NCI-H460 (cell line): ENCODE measurements at places on chromosomes 7 and 10. TPM values are rescaled to one million over a fixed set of nuclear protein-coding genes. Genes with fewer than 3 reads are reported as not detected.

PPP1R17 gene
- total RNA-seq = not detected in 2 replicates

CALCR gene
- 0.17 and 0.32 TPM in 2 replicates for total RNA-seq

STOX1 gene
- 1.6 and 1.8 TPM in 2 replicates for total RNA-seq

COL28A1 gene
- total RNA-seq = 0.12 and 0.29 TPM in 2 replicates

PLCE1 gene
- 0.23 and 0.32 TPM in 2 replicates for total RNA-seq

NAT16 gene
- 0.09 TPM in 1 of 2 replicates, not detected in the other for total RNA-seq

TUBAL3 gene
- total RNA-seq = 1.6 and 1.9 TPM in 2 replicates

GNG11 gene
- 62.8 and 66.1 TPM in 2 replicates for total RNA-seq

GRCh38 chr10:58431903-58432302 lies 46.7 kb downstream of the TFAM start:
- DNase-seq = no peak

GRCh38 chr7:88083883-88084282 lies 136.0 kb downstream of the SRI start:
- no peak for DNase-seq

DNA sequence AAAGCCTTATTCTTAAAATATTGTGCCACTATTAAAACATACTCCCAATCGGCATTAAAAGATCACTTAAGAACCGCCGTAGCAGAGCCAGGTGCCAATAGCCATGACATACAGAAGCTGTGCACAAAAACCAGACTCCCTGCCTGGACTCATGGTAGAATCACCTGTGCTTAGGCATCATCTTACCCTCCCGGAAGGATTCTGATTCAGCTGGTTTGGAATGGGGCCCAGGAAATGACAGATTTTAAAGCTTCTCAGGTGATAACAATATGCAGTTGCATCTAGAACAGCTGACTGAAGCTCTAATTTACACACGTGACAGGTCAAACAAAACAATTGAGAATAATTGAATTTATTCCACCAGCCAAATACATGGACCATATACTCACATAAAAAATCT lies 10.7 kb downstream of the A1CF start:
- DNase-seq = no peak

DNA sequence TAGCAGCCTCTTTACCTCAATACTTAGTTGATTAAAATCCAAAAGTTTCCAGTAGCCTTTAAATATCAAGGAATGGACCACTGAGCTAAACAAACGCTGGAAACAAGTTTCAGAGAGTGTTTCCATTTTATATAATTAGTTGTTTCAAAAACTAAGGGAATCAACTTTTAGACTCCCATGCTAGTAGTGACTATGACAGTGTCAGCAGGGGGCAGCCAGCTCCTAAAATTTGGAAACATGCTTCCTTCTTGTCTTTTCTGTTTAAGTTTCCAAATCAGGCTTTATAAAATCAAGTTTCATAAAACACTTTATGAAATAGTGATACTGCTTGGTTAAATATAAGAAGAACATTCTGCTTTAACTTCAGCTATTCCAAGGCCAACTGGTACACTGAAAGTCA lies 138.2 kb upstream of the TMEM229A start:
- DNase-seq = peak; percentile 42

DNA sequence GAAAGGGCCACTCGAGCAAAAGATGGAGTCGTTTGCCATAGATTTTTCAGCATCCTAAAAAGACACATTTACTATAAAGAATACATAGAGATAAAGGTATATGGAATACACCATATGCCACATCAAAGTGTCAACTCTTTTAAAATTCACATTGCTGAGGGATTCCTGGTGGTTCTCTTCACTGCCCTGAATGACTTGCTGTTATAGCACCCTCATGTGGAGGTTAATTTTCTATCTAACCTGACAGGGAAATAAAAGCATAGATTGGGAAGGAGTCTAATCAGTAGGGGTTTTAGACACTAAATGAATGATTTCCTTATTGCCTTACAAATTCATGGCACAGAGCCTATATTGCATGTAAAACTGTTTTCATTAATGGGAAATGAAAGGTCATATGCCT lies 25.9 kb downstream of the DNAH11 start:
- peak; percentile 21 for DNase-seq

DNA sequence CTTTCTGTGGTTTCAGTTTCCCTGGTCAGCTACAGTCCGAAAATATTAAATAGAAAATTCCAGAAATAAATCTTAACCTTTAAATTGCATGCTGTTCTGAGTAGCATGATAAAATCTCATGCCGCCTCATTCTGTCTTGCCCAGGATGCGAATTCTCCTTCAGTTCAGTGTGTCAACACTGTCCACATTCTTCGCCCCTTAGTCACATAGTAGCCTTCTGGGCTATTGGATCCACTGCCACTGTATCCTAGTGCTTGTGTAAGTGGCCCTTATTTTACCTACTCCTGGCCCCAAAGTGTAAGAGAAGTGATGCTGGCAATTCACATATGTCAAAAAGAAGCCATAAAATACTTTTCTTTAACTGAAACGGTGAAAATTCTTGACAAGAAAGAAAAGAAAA lies 129.6 kb downstream of the ZWINT start:
- peak; percentile 68 for DNase-seq

DNA sequence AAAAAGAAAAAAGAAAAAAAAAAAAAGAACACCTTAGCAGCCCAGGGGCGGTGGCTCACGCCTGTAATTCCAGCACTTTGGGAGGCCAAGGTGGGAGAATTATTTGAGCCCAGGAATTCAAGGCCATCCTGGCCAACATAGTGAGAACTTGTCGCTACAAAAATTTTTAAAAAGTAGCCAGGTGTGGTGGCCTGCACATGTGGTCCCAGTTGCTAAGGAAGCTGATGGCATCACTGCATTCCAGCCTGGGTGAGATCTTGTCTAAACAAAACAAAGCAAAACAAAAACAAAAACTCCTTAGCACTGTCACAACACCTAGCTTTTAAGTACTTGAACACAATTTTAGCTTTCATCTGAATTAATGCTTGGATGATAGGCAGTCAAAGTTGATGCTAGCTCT lies 86.3 kb upstream of the MKLN1 start:
- no peak for DNase-seq

DNA sequence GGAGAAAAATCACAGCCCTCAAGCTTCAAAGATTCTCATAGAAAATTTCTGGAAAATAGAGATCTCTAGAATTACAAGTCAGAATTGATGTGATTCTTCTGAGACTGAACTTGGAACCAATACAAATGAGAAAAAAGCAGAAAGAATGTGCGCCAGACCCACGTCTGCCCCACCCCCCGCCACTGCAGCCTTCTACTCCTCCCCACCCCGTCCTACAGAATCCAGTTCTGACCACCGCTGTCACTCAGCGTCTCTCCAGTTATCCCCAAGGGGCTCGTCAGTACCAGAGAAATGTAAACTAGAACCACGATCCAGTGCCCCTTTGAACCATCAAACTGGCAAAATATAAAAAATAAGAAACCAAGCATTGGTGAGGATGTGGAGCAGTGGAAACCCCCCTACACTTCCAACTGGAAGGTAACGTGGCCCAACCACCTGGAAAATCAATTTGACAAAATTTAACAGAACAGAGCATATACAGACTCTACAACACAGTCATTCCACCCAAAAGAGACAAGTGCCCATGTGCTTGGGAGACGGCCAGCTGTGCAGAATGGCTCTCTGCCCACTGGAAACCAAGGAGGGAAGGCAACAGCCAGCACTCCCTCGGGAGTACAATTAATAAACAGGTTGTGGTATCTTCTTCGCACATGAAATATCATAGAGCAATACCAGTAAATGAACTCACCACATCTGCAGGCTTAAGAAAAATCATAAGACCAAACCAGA lies 397.9 kb downstream of the TNS3 start:
- DNase-seq = no peak

DNA sequence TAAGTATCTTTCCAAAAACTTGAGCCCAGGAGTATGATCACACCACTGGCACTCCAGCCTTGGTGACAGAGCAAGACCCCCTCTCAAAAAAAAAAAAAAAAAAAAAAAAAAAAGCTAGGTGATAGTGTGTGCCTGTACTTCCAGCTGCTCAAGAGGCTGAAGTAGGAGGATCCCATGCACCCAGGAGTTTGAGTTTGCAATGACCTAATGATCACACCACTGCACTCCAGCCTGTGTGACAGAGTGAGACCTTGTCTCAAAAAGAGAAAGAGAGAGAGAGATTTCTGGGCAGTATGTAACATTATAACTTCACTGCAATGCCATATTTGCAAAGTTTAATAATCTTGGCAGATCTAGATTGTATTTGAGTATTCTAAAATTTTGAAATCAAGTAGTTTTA lies 47.6 kb downstream of the AKAP9 start:
- DNase-seq = no peak

DNA sequence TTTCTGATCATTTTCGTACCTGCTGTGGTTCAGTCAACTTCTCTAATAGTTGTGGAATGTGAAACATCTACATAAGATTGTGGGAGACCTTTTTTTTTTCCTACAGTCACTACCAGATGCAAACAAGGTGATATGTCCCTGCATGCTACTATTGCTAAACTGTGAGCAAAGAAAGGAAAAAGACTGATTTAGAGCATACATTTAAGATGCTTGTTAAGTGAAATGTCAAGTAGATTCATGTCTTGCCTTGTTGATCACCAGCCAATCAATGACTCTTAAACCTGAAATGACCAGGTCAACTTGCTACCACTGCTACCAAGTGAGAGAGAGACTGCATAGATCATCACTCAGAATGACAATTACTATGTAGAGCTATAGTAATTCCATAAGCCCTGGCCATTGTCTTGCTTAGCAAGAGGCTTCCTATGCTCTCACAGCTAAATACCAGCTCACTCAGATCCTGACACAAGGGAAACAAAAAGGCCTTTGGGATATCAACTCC lies 84.3 kb upstream of the SKAP2 start:
- no peak for DNase-seq

DNA sequence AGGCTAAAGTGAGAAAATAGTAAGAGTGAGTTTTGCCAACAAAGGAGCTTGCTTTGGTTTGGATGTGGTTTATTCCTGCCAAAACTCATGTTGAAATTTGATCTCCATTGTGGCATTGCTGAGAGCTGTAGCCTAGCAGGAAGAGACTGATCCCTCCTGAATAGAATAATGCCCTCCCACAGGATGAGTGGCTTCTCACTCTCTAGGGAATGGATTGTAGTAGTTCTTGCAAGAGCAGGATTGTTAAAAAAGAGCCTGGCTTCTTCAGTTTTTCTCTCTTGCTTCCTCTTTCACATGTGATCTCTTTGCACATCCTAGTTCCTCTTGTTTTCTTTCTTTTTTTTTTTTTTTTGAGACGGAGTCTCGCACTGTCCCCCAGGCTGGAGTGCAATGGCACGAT lies 34.4 kb downstream of the ASAH2 start:
- no peak for DNase-seq

GRCh38 chr7:22601408-22601807 lies 101.4 kb upstream of the STEAP1B start:
- no peak for DNase-seq

DNA sequence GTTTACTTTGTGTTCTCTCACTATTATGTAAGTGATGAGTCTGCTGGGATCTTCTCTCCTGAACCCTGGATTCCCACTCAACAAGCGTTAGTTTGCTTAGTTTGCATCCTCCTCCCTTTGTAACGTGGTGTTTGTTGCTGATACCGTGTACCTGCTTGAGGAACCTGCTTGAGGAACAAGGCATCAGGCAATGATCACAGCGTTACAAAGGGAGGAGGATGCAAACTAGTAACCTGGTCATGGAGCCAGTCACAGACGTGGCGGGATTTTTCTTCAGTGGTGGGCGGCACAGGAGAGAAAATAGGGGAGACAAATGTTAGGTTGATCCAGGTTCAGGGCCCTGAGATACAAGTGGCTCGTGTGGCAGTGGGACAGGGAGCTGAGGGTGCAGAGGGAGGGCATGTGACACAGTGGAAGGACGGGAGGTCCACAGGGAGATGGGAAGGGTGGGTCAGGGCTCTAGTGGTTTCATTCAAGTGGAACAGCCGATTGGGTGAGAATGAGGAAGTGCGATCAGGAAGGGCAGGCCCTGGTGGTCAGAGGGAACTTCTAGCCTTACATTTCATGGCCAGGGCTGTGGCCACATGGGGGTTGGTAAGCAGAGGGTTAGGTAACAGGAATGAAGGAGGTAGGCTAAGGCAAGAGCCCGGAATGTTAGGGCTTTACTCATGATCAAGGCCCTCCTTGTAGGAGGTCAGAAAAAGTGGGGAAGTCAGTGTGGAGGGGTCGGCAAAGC lies 38.0 kb downstream of the SNX10 start:
- no peak for DNase-seq

- no peak for DNase-seq
Measured at GRCh38 chr7:5484921-5485320, 61.3 kb upstream of the TNRC18 start.

DNA sequence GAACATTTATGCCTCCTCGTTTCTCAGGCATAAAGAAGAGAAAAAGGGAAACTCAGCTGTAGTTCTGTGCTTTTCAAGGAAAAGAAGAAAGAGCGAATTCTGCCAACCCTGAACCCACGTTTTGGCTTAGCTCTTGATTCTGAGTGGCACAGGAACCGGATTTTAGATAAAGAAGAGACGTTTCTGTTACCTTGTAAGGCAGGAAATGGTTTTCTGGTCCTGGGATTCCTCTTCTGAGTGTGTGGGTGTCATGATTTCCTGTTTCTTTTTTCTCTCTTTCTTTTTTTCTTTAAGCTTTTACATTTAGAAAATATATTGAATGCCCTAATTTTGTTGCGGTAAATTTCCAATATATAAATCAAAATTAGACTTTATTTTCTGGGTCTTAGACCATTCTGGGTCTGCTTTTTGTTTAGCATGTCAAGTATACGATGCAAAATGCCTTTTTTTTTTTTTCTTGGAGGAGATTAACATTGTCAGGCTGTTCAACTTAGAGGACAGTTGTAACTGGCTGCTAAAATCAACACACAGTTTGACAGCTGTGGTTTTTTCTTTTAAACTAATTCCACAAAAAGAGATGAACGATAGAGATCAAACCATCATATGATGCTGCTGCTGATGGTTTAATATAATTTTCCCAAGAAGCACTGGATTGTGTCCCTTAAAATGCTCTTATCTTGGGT lies 190.8 kb downstream of the GATA3 start:
- DNase-seq = no peak
